Activated CD4-positive, alpha-beta T cell treated with anti-CD3 and anti-CD28 coated beads, Interleukin-2, Interleukin-6, amounts not matched to agents 100 ng/mL and 50 ng/mL, durations not matched to agents 16 hours and 8 hours (primary cell): ENCODE measurements at places on chromosomes 4 and X.
A peak's percentile ranks its signal among the peaks of the same experiment; 100 is the strongest.

- no peak for DNase-seq
Observed at GRCh38 chrX:37302569-37302968, 46.6 kb upstream of the PRRG1 start.

DNA sequence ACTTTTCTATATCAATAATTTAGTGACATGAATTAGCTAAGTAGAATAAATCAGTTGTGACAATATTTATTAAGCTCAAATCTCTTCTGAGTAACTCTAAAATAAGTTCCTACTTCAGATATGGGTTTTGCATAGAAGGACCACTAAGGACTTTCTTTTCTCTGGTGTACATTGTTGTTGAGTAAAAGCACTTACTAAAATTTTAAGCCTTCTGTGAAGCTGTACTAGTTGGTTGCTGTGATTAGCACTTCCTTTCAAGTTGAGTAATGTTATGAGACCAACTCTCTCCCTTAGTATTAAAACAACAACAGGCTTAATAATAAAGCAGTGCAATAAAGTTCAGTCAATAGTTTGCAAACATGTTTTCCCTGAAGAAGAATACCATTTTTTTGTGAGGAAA, 667.4 kb upstream of the NDST4 start:
- no peak for DNase-seq

GRCh38 chr4:18698119-18698883, 676.7 kb upstream of the LCORL start:
- DNase-seq = no peak

GRCh38 chr4:137609718-137610430, 77.6 kb upstream of the PCDH18 start:
- DNase-seq = no peak

DNA sequence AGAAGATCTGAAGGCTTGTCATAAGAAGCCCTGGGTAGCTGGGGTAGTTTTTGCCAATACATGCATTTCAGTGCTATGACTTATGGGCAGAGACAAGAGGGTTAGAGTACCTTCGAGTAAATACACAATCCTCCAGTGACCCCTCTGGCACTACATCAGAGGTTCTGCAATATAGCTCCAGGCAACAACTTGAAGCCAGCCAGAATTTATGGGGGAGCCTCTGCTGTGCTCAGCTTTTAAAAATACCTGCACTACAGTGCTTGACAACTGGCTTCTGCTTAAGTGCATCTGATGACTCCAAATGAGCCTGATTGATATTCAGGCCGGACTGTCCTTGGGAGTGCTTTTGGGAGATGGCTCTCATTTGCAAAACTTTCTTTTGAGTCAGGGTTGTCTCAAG, 44.9 kb upstream of the SMAD1 start:
- DNase-seq = no peak

DNA sequence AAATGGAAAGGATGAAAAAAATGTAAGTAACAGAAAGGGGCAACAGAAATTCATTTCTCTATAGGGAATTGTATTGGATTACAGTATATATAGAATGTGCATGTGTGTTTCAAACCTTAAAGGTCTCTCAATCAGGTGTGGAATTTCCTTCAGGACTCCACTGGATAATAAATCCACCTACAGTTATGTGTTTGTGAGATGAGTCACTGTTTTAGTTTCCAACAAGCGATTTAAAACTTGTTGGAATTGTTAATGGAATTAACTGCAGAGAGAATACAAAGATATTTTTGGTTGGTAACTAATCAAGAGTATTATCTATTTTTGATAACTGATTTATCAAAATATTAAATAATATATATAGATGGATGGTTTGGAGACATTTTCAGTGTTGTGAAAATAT, 32.8 kb downstream of the CEP44 start:
- no peak for DNase-seq

- DNase-seq = no peak
Observed at GRCh38 chrX:18548996-18549395, 122.9 kb downstream of the RS1 start.

- DNase-seq = no peak
Observed at GRCh38 chrX:9867753-9868152, 81.5 kb downstream of the SHROOM2 start.

GRCh38 chr4:138542191-138542776, 300.1 kb upstream of the SLC7A11 start:
- DNase-seq = no peak

DNA sequence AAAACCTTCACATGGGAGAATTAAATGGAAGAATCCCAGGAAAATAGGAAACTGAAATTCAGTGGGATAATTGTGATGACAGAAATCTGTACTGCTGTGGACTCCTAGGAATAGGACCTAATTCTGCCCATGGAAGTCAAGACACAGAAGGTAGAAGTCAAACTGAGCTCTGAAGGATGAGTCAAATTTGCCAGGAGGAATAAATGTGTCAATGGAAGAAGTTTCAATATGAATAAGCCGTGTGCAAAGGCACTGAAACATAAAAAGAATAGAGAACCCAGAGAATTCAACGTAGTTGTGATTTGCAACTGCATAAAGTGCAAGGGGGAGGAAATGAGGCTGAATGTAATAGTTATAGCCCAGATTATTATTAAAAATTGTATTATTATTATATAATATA, 11.6 kb downstream of the ENAM start:
- peak; percentile 38 for DNase-seq

- no peak for DNase-seq
Observed at GRCh38 chr4:7841894-7842293, 97.8 kb downstream of the AFAP1 start.

DNA sequence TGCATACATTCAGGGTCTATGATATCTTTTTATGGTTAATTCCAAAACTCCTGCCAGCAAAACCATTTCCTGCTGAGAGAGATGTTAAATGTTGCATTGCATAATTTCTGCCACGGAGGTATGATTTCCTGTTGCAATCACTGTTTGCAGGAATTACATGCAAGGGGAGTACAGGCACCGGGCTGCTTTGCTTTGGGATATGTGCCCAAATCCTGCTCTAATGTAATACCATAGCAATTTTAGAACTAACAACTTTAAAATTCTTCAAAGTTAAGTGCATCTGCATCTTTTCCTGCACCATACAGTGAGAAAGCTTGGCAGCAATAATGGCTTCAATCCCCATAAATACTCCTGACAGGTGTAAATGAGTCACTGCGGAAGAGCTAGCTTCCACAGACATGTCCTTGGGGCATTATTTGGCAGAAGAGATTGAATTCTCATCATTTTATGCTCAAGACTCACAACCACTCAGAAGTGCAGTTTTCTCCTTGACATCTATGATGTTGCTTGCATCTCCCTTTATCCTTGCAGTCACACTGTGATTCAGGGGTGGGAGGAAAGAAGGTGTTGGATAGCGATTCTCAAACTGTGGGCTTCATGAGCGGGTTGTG, 29.6 kb downstream of the TRIM2 start:
- DNase-seq = no peak

DNA sequence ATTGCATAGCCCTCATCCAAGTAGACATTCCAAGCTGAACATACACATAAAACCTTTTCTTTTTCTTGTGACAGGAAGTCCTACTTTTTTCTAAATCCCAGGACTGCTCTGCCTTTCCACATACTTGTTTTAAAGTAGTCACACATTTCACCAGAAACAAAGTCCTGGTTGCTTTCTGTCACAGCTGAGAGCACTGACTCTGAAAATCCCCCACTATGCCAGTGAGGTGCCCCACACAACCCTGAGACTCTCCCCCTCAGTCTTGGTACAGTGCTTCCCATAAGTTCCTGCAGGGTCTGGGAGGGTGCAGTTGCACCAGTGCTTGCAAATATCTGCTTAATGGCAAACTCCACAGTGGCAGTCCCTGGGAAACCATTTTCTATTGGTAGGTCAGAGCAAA, 84.2 kb downstream of the DCHS2 start:
- DNase-seq = no peak

DNA sequence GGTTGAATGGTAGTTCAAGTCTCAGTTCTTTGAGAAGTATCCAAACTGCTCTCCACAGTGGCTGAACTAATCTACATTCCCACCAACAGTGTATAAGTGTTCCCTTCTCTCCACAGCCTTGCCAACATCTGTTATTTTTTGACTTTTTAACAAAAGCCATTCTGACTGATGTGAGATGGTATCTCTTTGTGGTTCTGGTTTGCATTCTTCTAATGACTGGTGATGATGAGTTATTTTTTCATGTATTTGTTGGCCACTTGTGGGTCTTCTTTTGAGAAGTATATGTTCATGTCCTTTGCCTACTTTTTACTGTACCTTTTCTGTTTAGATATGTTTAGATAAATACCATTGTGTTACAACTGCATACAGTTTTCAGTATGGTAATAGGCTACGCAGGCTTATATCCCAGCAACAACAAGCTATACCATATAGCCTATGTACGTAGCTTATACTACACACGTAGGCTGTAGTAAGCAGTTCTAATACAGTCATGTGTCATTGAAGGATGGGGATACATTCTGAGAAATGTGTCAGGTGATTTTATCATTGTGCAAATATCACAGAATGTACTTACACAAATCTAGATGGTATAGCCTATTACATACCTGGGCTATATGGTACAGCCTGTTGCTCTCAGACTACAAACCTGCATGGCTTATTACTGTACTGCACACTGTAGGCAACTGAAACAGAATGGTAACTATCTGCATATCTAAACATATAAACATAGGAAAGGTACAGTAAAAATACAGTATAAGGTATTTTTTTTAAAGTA, 28.1 kb downstream of the KLHL8 start:
- peak; percentile 24 for DNase-seq
